Fibroblast of skin of right biceps (primary cell): ENCODE measurements at places on chromosomes 12 and 14.
A peak's percentile ranks its signal among the peaks of the same experiment; 100 is the strongest.

GRCh38 chr14:68795597-68796417 is 2.9 kb upstream of the ZFP36L1 start:
- peak; percentile 83 for DNase-seq

DNA sequence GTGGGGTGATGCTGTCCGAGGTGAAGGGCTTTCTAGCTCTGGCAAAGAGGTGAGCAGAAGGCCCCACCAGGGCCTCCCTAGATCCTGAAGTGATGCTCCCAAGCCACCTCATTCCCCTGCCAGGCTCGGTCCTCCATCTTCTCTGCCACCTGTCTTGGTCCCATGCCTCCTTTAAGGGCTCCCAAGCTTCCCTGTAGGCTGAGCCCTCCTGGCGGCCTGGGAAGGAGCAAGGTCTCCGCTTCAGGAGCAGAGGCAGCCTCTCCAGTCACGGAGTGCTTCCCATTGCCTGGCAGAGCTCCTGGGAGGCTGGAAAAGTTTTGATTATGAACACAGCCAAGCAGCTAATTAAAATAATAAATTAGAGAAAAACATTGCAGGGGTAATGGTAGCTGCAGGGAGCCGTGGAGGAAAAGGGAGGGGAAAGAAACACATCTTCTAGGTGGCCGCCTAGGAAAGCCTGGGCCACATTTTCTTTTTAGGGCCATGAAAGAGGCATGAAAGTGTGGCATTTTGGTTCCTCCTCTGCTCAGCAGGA is 160.0 kb upstream of the PRMT8 start:
- no peak for DNase-seq

GRCh38 chr14:93935213-93935612 is 8.1 kb downstream of the FAM181A start:
- no peak for DNase-seq

- no peak for DNase-seq
Observed at GRCh38 chr14:54909817-54910558, 7.4 kb upstream of the GCH1 start.

DNA sequence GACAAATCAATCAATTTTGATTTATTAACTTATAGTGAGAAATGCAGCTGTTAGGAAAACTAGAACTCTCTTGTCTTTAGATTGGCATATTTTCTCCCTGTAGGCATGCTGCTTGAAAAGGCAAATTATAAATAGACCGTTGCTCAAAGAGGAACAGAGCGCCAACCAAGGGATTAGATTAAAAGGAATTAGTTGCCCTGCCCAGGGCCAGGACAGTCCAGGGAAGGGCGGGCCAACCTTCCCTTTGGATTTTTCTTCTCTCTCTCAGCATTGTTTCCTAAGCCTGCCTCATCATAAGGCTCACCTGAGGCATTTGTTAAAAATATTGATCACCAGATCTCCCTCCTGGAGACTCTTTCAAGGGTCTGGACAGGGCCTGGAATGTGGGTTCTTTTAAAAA is 8.6 kb downstream of the CIPC start:
- DNase-seq, result no peak

DNA sequence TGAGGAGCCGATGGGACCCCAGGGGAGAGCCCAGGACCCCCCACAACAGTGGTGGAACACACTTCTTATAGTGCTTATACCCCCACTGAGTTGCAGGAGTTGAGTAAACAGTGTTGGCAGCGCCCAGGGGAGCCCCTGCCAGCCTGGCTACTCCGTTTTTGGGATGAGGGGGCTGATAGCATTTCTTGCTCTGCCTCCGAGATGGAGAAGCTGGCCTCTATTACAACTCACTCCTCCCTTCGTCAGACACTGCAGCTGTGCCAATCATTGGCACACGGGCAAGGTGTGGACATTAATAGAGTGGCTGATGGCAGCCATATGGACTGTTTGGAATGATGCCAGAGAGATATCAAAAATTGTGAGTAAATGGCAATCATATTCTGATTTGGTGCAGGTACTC is 94.9 kb upstream of the TMPO start:
- DNase-seq, result no peak

DNA sequence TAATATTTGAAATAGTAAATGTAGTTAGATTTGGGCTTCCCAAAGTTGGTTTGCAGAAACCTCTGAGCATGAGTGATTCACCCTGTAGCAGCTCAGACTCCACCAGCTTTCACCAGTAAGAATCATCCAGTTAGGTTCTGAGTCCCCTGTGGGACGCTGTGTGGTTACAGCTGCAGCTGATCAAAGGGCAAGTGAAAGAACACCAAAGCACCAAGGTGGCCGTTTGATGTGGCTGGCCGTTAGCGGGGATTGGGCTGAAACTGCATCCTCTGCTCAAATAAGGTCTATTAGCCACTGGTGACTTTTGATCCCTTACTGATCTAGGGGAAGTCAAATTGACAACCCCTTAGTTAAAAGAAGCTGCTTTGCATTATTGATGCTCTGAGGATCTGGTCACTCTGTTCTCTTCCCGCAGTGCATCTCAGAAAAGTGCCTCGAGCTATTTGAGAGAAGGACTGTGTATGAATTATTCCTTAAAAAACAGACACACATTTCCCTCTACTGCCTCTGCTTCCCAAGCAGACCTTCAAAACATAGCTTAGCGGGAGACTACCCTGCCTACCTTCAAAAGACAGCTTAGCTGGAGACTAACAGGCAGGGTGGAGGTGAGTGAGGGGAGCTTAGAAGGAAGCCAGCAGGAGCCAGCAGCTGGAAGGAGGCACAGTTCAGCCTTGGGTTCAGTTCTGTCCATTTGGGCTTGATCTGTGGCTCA is 3.7 kb downstream of the ABHD12B start:
- DNase-seq, result peak; percentile 19

DNA sequence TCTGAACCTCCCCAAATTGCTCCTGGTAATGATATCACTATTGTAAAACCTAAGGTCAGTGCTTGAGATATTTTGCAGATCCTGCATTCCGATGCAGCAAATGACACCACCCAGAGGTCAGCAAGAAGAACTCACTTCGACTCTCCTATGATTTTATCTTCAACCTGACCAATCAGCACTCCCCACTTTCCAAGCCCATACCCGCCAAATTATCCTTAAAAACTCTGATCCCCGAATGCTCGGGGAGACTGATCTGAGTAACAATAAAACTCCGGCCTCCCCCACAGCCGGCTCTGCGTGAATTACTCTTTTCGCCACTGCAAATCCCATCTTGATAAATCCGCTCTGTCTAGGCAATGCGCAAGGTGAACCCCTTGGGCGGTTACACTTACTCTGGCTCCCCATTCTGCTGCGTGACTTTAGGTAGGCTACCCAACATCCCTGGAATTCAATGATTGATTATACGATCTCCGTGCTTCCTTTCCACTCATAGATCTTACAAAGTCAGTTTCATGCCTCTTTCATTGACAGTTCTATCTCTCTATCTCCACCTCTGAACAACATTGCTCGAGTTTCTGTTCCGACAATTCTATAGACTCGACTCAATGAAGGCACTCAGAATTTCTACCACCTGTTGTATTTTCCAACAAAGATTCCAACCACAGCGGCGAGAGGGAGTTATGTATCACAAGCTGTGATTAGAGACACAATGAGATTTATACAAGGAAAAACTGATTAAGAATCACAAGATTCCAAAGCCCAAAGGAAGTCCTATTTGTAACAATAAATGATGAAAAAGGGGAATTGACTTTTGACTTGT is 939 bp downstream of the NPC2 start:
- DNase-seq, result peak; percentile 50

DNA sequence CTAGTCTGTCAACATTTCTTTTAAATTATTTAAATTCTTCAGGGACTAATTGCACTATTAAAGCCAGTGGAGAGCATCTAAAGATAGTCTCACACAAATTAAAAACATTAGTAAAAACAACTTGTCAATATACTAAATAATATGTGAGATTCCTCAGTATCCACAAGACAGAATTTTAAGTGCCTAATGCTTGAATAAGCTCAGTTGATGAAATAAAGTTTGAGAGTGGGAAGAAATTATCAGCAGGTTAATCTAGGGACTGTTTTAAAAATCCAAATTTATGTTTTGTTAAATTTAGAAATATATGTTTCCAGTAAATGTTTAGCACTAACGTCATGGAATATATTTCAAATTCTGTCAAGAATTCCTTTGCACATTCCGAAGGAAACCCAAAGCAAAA is 105.2 kb downstream of the SLC41A2 start:
- peak; percentile 80 for DNase-seq

GRCh38 chr12:67280088-67280487 is 10.9 kb downstream of the CAND1 start:
- DNase-seq, result no peak

DNA sequence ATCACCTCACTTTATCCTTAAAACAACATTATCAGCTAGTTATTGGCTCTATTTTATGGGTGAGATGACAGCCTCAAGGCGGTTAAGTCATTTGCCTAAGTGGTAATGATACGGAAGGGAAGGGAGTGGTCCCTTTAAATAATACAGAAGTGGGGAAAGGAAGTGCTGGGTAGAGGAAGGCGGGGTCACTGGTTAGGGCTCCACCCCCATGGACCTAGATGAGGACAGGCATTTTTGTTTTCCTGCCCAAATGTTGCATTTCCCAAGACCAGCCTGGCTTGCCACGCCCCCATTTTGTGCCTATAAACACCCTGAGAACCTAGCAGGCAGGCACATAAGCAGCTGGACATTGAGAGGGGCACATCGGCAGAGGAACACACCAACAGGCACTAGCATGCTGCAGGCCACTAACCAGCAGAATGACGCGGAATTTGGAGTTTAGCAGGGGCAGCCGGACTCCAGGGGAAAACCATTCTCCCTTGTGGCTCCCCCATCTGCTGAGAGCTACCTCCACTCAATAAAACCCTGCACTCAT is 100.9 kb downstream of the EPS8 start:
- no peak for DNase-seq

- DNase-seq, result no peak
Observed at GRCh38 chr12:92062539-92063493, 82.8 kb downstream of the BTG1 start.

DNA sequence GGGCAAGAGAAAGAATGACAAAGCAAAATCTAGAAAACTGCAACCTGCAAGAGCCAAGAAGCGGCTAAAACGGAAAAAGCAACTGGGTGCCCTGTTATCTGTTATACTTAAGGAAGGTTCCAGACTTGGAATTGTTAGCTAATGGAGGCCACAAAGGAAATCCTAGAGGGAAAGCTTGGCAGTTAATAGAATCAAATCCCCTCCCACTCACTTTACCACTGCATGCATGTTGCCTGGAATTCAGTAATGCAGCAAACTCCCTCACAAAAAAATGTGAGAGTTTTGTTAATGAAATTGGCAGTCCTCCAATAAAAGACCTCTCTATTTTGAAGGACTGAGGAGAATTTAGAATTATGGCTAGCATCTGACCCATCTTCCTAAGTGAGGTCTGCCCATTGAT is 164.2 kb upstream of the SOX5 start:
- no peak for DNase-seq

DNA sequence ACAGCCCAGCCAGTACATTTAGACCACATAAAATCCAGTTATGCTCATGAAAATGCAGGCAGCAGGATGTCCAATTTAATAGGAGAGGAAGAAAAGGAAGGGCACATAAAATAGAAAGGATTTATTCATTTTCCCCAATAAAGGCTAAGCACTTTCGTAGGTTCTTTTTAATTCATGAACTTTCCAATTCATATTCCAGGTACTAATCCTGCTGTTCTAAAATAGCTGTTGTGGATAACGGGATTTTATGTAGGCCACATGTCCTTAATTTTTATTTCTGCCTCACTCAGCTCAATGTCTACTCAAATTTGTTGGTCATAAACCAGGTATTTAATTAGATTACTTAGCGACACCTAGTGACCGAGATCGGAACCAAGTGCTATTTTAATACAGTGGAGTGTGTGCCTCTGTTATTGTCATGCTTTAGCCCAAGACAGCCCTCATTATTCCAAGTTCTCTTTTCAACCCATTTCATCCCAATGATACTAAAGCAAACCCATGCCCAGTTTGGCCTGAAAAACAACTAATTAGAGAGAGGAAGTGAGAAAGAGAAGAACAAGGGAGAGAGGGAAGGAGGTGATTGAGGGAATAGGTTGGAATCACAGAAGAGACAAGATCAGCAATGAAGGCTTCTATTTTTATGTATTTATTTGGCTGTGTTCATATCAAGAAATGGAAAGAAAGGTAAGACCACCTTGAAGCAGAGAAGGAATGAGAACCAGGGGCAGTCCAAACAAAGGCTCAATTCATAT is 45.9 kb upstream of the IFNG-AS1 start:
- peak; percentile 79 for DNase-seq

DNA sequence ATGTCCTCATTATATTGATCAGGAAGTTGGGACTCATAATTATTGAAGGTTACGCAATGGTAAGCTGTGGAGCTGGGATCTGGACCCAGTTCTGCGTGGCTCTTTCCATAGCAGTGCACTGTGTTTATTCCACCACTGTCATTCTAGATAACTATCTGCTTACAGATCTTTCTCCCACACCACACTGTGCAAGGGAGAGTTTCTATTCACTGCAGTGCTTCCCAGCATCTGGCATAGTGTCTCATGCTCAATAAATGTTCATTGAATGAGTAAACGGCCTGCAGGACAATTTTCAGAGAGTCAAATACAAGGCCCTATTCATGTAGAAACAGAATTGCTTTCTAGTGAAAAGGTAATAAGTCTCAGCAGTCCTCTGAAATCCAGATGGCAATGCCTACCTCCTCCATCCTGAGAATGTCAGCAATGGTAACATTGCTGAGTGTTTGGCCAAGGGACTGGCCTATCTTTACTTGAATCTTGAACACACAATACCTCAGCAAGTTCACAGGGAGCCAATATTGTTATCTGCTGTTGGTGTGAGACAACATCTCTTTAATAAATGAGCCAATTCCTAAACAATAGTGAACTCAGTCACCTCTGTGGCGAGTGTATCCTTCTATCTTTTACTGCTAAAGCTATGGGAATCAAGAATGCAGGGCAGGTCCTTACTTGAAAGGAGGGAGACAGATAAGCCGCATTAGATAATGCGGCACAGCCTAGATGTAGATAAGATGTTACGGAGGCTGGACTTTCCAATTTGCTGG is 332.4 kb upstream of the PRICKLE1 start:
- DNase-seq, result no peak

GRCh38 chr14:100857923-100858837 is 32.3 kb downstream of the MEG3 start:
- DNase-seq, result no peak

DNA sequence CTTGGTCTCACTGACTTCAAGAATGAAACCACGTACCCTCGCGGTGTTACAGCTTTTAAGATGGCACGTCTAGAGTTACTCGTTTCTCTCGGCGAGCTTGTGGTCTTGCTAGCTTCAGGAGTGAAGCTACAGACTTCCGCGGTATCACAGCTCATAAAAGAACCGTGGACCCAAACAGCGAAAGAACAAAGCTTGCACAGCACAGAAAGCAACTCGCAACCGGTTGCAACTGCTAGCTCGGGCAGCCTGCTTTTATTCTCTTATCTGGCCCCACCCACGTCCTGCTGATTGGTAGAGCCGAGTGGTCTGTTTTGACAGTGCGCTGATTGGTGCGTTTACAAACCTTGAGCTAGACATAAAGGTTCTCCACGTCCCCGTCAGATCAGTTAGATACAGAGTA is 4.2 kb upstream of the CLEC4C start:
- no peak for DNase-seq

DNA sequence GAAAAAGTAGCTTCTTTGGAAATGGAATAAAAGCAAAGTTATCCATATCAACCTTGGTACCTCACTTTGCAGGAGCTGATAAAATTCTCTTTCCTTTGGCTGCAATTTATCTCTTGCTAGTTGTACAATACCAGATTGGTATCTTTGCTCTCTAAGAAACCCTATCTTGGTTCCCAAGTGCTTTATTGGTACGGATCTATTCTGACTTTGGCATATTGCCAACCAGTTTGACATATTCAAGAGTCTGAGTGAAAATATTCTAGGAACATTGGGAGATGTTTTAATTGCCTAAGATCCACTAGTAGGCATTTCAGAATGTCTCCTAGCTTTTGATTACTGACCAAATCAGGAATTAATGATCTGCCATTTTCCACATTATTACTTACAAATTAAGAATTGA is 167.2 kb upstream of the ATP2B1 start:
- DNase-seq, result no peak
